ENCODE measurements at places on chromosomes 13 and 19. TPM values are rescaled to one million over a fixed set of nuclear protein-coding genes. Genes with fewer than 3 reads are reported as not detected.

DNA sequence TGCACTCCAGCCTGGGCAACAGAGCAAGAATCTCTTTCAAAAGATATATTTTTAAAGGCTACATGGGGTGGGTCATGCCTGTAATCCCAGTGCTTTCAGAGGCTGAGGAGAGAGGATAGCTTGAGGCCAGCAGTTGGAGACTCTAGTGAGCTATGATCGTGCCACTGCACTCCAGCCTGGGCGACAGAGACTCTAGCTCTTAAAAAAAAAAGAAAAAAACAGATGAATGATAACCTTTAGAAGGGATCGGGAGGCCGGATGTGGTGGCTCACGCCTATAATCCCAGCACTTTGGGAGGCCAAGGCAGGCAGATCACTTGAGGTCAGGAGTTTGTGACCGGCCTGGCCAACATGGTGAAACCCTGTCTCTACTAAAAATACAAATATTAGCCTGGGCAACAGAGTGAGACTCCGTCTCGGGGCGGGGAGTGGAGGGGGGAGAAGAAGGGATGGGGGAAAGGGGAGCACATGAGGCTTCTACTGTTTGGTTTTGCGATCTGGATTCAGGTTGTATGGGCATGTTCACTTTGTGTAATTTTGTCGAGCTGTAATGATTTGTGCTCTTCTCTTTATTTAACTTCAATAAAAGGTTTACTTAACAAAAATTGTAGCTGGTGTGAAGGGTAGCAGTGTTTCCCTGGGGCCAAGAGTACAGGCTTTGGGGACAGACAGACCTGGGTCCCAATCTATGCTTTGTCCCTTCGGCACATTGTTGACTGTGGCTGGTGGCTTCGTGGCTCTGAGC, 1.1 kb upstream of the PSMC4 start:
- DNase-seq = no peak

HMGB1 gene
- 304 TPM for total RNA-seq

DNA sequence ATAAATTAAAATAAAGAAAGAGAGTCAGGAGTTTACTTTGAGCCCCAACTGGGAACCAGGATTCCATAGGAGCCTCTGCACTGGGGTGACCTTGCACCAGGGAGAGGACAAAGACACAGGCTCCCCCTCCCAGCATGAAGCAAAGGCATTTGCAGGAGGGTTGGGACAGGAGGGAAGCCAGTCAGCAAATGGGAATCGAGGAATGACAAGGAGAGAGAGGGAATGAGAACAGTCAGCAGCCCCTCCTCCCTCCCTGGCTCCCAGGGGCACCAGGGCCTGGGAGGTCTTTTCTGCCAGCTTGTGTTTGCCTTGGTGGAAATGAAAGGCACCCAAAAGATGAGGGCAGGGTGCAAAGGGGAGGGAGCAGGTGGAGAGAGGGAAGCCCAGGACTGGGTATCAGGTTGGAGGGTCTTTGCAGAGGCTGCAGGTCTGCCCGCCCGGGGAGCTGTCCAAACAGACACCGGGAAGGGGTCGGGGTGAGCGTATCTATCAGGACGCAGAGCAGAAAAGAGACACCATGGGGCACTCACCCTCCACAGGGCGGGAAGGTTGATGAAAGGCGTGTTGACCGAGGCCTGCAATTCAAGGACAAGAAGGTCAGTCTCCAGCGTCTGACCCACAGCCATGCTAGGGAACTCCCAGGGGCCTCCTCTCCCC, 3.8 kb downstream of the SBSN start:
- no peak for DNase-seq

DNA sequence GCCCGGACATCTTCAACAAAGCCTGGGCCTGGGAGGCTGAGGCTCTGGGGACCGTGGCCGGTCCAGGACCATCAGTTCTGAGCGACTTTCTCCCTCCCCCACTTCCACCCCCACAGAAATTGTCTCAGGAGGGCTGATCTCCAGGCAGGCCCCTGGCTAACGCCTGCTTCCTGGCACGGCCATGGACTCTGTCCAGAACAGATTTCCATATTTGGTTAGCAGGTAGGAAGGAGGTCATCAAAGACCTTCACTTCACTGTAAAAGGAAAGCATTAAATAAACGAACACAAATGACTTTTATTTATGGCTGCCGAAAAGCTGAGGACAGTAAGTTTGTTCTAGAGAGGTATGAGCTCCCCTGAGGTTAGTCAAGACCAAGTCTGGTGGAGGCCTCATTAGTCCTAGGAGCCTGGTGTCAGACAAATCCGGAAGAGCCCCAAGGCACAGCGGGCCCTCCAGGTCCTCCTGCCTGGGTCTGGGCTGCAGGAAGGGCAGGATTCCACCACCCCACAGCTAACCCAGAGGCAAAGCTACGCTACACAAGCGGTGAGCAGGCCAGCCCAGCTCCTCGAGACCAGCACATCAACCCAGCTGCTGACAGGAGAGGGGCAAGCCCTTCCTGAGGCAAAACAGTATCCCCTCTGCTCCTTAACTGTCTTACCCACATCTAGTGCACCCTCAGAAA, 4.6 kb upstream of the PLPP2 start:
- DNase-seq = no peak

GRCh38 chr13:97231118-97231828, 9.1 kb downstream of the MBNL2 start:
- no peak for DNase-seq

NKPD1 gene
- total RNA-seq = not detected

DNA sequence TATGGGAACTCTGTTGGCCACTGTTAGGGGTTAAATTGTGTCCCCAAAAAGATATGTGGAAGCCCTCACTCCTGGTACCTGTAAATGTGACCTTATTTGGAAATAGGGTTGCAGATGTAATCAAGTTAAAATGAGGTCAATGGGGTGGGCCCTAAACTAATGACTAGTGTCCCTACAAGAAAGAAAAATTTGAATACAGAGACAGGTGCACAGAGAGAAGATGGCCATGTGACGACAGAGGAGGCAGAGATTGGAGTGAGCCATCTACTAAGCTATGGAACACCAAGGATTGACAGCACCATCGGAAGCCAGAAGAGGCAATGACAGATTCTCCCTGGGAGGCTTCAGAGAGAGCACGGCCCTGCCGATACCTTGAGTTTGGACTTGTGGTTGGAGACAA, 16.5 kb downstream of the POU2F2 start:
- DNase-seq = no peak

DNA sequence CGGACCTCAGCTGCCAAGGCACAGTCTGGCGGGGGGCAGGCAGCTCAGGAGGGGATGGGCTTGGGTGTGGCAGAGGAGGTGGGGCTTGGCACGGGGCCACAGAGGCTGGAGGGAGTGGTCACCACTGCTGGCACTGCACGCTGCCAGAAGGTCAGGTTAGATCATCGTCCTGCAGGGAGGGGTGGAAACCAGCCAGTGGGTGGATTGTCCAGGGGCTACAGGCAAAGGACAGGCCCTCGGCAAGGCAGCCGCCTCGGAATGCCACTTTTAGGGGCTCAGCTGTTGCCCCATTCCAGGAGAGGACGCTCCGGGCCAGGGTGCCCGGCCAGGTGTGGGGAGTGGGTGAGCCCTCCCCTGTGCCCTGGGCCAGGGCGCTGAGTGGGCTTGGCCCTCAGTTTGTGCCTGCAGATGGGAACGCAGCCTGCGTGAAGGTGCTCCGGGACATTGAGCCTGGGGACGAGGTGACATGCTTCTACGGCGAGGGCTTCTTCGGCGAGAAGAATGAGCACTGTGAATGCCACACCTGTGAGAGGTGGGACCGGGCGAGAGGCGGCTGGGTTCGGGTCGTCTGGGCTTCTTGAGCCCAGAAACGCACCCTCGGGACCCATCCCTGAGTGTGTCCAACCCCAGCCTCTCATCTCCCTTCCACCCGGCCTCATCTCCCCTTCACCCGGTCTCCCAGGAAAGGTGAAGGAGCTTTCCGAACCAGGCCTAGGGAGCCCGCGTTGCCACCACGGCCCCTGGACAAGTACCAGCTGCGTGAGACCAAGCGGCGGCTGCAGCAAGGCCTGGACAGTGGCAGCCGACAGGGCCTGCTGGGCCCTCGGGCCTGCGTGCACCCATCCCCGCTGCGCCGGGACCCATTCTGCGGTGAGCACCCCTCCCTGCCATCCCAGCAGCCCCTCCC, 6.4 kb downstream of the KMT5C start:
- DNase-seq = peak; percentile 81

DNA sequence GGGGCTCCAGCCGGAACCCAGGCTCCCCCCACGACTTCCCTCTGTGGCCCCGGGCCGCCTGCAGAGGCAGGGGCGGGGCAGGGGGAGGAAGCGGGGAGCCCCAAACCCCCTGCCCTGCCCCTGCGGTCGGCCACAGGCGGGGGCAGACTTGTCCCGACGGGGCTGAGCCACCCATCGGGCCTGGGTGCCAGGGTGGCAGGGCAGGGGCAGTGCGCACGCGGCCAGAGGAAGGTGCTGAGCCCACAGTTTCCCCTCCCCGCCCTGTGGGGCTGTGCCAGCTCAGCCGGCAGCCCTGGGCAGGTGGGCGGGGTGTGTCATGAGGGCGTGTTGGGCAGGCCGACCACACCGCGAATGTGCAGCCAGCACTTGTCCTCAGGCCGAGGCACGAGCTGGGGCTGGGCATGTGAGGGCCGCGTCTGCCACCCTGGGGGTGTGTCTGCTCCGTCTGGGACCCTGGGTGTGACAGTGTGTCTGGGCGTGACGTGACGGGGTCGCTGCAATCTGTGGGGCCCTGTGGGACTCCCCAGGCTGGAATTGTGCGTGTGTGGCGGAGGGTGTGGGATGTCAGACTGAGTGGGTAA, 17.7 kb downstream of the CCDC97 start:
- DNase-seq = peak; percentile 76

DNA sequence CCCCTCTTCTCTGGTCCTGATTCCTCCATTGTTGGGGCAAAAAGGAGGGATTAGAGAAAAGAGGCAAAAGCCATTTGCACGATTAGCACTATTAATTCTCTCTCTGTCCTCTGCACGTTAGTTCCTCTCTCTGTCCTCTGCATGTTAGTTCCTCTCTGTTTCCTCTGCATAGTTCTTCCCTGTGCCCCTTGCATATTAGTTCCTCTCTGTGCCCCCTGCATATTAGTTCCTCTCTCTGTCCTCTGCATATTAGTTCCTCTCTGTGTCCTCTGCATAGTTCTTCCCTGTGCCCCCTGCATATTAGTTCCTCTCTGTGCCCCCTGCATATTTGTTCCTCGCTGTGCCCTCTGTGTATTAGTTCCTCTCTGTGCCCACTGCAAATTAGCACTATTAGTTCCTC, 847.2 kb upstream of the GPC6 start:
- DNase-seq = no peak

AKT2 gene
- total RNA-seq = 130 TPM

GRCh38 chr19:6743066-6743465, 3.6 kb downstream of the TRIP10 start:
- no peak for DNase-seq

Data from sciatic nerve (tissue), 2 donors.